ENCODE measurements at places on chromosomes 7 and 10.

- no peak for DNase-seq
Observed at GRCh38 chr7:127264219-127264618, 11.5 kb upstream of the GRM8 start.

- DNase-seq: no peak
Observed at GRCh38 chr7:18140943-18141342, 113.3 kb upstream of the PRPS1L1 start.

DNA sequence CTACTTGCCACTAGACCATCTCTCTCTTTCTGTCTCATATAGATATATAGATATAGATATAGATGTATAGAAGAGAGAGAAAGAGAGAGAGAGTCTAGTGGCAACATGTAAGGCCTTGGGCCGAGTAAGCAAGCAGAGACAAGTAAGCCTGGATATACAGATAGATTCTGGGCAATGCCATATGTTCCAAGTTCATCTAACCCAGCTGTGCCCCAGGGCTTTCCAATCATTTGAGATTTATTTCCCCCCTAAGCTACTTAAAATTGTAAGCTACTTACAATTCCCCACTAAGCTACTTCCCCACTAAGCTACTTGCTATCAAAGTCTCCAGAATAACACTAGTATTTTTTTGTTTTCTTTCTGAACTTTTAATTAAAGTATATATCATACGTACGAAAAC, 1094.1 kb downstream of the DNAJB9 start:
- no peak for DNase-seq

- DNase-seq: no peak
Observed at GRCh38 chr7:2807845-2808772, 36.0 kb downstream of the GNA12 start.

GRCh38 chr7:88664630-88665233, 94.8 kb upstream of the ZNF804B start:
- no peak for DNase-seq
